CD14-positive monocyte (primary cell): ENCODE measurements at places on chromosomes 5 and 9. TPM values are rescaled to one million over a fixed set of nuclear protein-coding genes. Genes with fewer than 3 reads are reported as not detected.

The NME5 gene
- polyA plus RNA-seq = not detected in 2 replicates

- no peak for DNase-seq
Measured at GRCh38 chr5:106258591-106259125, 1412.1 kb downstream of the EFNA5 start.

GRCh38 chr5:140588311-140589070 lies 23.9 kb downstream of the SLC35A4 start:
- no peak for DNase-seq

The UNC13B gene
- 0.41 and 0.81 TPM in 2 replicates for polyA plus RNA-seq

The AIF1L gene
- not detected for polyA plus RNA-seq

The STK32A gene
- not detected for polyA plus RNA-seq
